ENCODE measurements at places on chromosomes 7 and 10.

GRCh38 chr7:31707089-31707488, 20.1 kb downstream of the PPP1R17 start:
- H3K27ac ChIP-seq: no peak overlapping the region
- no peak overlapping the region for H3K4me3 ChIP-seq
- H3K4me1 ChIP-seq: no peaks in the 10 kb centered on the region
- no peaks in the 10 kb centered on the region for H3K27me3 ChIP-seq
- DNase-seq: no peak

GRCh38 chr10:12195281-12195602, 449 bp downstream of the NUDT5 start:
- peak overlapping the region; percentile 83 for H3K27ac ChIP-seq
- peaks cover 49% of the 10 kb centered on the region for H3K4me1 ChIP-seq
- H3K36me3 ChIP-seq: peaks cover 4% of the 10 kb centered on the region
- no peaks in the 10 kb centered on the region for H3K27me3 ChIP-seq

- no peaks in the 10 kb centered on the region for H3K27me3 ChIP-seq
- H3K36me3 ChIP-seq: no peaks in the 10 kb centered on the region
- no peak overlapping the region for H3K4me3 ChIP-seq
- no peak overlapping the region for H3K27ac ChIP-seq
Observed at GRCh38 chr10:130802301-130802700, 509.2 kb downstream of the TCERG1L start.

- DNase-seq: no peak
- peak overlapping the region; percentile 7 for H3K4me3 ChIP-seq
- peaks cover 74% of the 10 kb centered on the region for H3K4me1 ChIP-seq
- peak overlapping the region; percentile 63 for H3K27ac ChIP-seq
Observed at GRCh38 chr7:137935884-137936508, 65.9 kb downstream of the CREB3L2 start.

DNA sequence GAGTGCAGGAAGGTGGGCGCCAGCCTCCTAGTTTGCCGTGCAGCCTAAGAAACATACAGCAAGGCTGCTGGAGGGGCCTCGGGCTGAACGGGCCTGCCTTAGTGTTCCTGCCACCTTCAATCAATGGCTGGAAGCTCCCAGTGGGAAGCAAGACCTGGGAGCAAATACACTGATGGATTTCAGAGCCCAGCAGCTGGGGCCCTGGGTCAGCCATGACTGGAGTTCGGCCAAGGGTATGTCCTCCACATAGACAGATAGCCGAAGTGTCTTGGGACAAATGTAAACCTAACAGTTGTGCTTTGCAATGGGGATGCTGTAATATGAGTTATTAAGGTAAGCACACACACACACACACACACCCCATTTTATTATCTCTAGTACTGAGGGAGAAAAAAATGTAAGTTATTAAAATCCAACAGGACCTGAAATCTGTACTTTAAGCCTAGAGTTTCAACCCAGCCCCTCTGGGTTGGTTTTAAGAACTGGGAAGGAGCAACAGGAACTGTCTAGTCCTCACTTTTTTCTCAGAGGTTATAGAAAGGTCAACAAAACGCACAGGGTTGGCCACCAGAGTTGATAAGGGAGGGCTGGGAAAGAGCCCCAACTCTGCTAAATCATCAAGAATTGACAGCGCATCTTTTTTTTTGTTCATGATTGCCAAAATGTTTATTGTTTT, 50.0 kb upstream of the CELF2 start:
- no peaks in the 10 kb centered on the region for H3K36me3 ChIP-seq
- no peak overlapping the region for H3K4me3 ChIP-seq
- H3K27me3 ChIP-seq: no peaks in the 10 kb centered on the region
- H3K4me1 ChIP-seq: no peaks in the 10 kb centered on the region
- DNase-seq: no peak

GRCh38 chr10:127534496-127534895, 14.6 kb upstream of the NPS start:
- H3K4me1 ChIP-seq: no peaks in the 10 kb centered on the region
- no peaks in the 10 kb centered on the region for H3K36me3 ChIP-seq
- no peaks in the 10 kb centered on the region for H3K27me3 ChIP-seq
- no peak overlapping the region for H3K4me3 ChIP-seq
- no peak for DNase-seq
- H3K27ac ChIP-seq: no peak overlapping the region

- no peak for DNase-seq
- H3K27me3 ChIP-seq: no peaks in the 10 kb centered on the region
- H3K27ac ChIP-seq: no peak overlapping the region
- H3K4me1 ChIP-seq: no peaks in the 10 kb centered on the region
Observed at GRCh38 chr7:122637784-122638183, 61.1 kb downstream of the RNF133 start.

All from tibial artery (tissue), 4 donors.